GM12878 (cell line): ENCODE measurements at places on chromosomes 16 and 17. TPM values are rescaled to one million over a fixed set of nuclear protein-coding genes. Genes with fewer than 3 reads are reported as not detected.

DNA sequence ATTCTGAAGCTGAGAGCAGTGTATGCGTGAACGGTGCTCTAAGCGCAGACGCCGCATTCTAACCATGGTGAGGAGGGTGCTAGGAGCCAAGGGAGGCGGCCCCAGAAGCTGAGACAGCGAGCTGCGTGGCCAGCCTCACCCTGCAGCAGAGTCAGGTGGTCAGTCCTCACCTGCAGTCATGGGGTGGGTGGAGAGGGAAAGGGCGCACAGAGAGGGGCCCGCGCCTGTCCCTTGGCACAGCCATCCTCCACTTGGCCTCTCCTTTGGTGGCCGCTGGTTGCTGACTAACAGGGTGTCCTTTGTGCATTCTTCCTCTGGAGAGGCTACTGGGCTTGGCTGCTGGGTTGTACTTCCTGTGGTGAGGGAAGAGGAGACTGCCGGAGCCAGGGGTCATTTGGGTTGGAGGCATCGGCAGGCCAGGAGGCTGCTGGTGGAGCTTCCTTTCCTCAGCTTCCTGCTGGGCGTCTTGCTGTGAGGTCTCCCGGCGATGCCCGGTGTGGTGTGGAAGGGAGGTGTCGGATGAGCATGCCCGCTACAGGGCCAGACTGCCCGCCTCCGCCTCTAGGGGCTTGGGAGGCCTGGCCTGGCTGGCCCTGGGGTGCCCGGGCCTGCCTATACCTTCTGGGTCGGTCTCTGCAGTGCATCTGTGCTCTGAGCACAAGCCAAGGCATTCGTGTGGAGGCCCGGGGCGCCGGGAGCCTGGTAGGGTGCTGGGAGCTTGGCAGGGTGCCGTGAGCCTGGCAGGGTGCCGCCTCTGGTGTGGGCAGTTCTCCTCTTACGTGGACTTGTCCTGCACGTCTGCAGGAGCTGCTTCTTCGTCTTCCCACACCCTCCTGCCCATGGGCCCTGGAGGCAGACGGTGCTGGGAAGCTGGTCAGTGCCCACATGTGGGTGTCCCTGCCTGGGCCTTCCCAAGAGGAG, 17.4 kb downstream of the RNF213 start:
- no peak overlapping the region for H3K4me3 ChIP-seq
- no peak overlapping the region for H3K27ac ChIP-seq
- peaks cover 28% of the 10 kb centered on the region for H3K36me3 ChIP-seq
- DNase-seq = no peak
- no peaks in the 10 kb centered on the region for H3K27me3 ChIP-seq

GRCh38 chr17:44354582-44355561, 8.8 kb downstream of the FAM171A2 start:
- H3K27ac ChIP-seq = no peak overlapping the region
- H3K4me1 ChIP-seq = peaks cover 8% of the 10 kb centered on the region
- no peak overlapping the region for H3K4me3 ChIP-seq
- no peak for DNase-seq
- no peaks in the 10 kb centered on the region for H3K27me3 ChIP-seq

DNA sequence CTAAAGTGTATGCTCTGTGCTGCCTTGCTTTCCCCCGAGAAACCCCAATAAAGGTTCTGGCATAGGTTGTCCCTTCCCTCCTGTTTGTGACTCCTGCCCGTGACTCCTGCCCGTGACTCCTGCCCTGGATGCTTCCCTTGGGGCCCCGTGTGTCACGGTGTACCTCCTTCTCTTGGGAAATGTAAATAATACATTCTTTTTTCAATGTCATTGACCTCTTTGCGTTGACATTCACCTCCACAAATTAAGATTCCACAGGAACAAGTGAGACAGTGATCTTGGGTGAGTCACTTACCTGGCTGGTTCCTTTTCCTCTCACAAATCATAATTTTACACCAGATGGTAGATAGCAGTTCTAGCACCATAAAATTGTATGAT, 632 bp downstream of the CCL15 start:
- no peaks in the 10 kb centered on the region for H3K36me3 ChIP-seq
- peaks cover 20% of the 10 kb centered on the region for H3K4me1 ChIP-seq
- no peak for DNase-seq

Gene CRHR1
- total RNA-seq = 0.08 TPM in 1 of 2 replicates, not detected in the other

DNA sequence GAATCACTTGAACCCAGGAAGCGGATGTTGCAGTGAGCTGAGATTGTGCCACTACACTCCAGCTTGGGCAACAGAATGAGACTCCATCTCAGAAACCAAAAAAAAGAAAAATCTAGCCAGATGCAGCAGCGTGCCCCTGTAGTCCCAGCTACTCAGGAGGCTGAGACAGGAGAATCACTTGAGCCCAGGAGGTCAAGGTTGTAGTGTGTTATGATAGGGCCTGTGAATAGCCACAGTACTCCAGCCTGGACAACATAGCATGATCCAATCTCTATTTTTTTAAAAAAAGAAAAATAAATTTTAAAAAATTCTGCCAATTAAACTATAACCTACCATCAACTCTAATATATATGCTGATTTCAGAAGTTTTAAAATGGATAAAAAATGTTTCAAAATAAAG, 15.8 kb downstream of the PHLPP2 start:
- peaks cover 1% of the 10 kb centered on the region; the same call in 1 of the 2 replicates for H3K36me3 ChIP-seq
- no peak for DNase-seq
- H3K4me1 ChIP-seq = peaks cover 7% of the 10 kb centered on the region
- H3K4me3 ChIP-seq = no peak overlapping the region
- no peaks in the 10 kb centered on the region for H3K27me3 ChIP-seq
- H3K27ac ChIP-seq = no peak overlapping the region

DNA sequence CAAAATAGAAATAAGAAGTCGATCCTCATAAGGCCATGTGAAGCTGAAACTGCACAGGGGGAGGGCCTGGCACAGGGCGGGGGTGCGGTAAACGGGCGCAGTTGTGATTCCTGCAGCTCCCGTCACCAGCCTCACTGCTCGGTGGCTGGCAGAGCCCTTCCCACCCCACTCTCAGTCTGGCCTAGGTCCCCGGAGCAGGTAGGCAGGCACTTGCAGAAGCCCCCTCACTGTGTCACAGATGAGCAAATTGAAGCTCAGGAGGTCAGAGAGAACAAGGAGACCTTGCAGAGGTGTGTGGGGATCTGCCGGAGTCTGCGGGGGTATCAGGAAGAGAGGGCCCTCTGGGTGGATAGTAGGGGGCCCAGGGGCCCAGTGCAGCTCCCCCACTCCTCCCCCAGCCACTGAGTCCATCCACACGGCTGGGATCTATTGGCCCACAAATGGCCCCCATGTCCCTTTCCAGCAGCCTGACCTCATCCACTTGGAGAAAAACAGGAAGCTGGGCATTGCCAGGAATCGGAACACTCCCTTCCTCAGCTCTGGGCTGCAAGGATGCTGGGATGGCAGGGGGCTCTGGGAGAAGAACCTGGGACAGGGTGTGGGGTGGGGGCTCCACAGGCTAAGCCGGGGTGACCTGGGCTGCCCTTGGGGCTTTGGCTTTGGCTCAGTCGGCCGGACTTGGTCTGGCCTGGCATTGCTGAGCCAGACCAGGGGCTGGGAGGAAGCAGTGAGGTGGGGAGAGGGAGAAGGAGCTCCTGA, 21.4 kb upstream of the MAP3K14 start:
- no peak for DNase-seq
- no peaks in the 10 kb centered on the region for H3K36me3 ChIP-seq
- H3K27me3 ChIP-seq = no peaks in the 10 kb centered on the region
- no peak overlapping the region for H3K27ac ChIP-seq
- peaks cover 18% of the 10 kb centered on the region for H3K4me1 ChIP-seq

Gene CMC2
- 79.8 and 87.8 TPM in 2 replicates for total RNA-seq

DNA sequence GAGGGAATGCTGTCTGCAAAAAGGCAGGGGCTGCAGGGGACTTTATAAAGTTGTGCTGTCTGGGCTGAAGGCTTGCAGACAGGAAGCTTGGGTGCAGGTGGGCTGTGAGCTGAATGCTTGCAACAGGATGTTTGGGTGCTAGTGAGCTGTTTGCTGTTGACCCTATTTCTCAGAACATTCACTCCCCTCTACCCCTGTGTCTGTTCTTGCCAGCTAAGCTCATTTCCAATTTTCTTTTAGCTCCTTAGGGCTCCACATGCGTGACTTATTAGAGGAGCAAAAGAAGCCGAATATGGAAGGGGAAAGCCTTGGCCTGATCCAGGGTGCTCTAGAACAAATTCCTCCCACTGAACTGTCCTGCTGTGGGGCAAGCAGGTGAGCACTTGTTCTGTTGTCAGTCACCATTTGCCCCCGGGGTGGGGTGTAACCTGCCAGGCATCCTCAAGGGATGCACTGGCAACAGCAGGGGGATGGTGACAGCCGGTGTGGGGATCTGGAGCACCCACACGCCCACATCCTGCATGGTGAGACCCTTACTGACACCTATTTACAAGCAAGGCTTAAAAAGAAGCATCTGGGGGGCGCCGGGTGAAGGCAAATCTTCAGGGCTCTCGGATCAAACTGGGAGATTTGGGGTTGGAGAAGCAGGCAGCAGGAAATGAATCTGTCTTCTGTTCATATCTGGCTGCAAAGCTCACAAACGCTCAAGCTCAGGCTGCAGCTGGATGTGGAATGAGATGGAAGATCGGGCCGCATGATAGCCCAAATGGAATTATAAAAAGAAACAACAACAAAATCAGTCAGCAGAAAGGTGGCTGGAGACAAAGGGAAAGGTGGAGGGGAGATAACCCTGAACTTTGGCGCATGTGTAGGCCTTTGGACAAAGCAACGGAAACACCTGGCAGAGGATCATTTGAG, 21.1 kb upstream of the NUP93 start:
- H3K4me1 ChIP-seq = no peaks in the 10 kb centered on the region
- H3K4me3 ChIP-seq = no peak overlapping the region
- no peak for DNase-seq
- no peaks in the 10 kb centered on the region for H3K27me3 ChIP-seq
- no peak overlapping the region for H3K27ac ChIP-seq

Gene CDH1
- 30.6 and 42.7 TPM in 2 replicates for total RNA-seq

Gene SLC6A4
- total RNA-seq = 7.9 and 8.8 TPM in 2 replicates

- no peaks in the 10 kb centered on the region for H3K36me3 ChIP-seq
- H3K4me1 ChIP-seq = peaks cover 5% of the 10 kb centered on the region; the same call in 1 of the 2 replicates
- DNase-seq = no peak
- H3K27ac ChIP-seq = no peak overlapping the region
- H3K4me3 ChIP-seq = no peak overlapping the region
- no peaks in the 10 kb centered on the region for H3K27me3 ChIP-seq
These were observed 20.5 kb downstream of the METTL9 start for GRCh38 chr16:21619765-21620425.

Gene GNG13
- total RNA-seq = not detected in 2 replicates

- no peaks in the 10 kb centered on the region for H3K27me3 ChIP-seq
- H3K27ac ChIP-seq = no peak overlapping the region
- H3K36me3 ChIP-seq = no peaks in the 10 kb centered on the region
These were observed 86.0 kb downstream of the GP2 start for GRCh38 chr16:20241321-20241720.

- no peaks in the 10 kb centered on the region for H3K36me3 ChIP-seq
- no peak overlapping the region for H3K4me3 ChIP-seq
- no peak overlapping the region for H3K27ac ChIP-seq
- no peak for DNase-seq
These were observed 77.6 kb upstream of the RBL2 start for GRCh38 chr16:53356478-53357207.

Gene SGCA
- 0.51 and 0.56 TPM in 2 replicates for total RNA-seq

GRCh38 chr17:40340880-40341807, 23.4 kb downstream of the GJD3 start:
- no peaks in the 10 kb centered on the region for H3K27me3 ChIP-seq
- H3K4me3 ChIP-seq = peak overlapping the region; percentile 70
- DNase-seq = no peak
- peaks cover 17% of the 10 kb centered on the region for H3K36me3 ChIP-seq

GRCh38 chr17:18968945-18969887, 17.3 kb downstream of the SLC5A10 start:
- DNase-seq = no peak
- H3K36me3 ChIP-seq = peaks cover 5% of the 10 kb centered on the region; the same call in 1 of the 2 replicates
- no peak overlapping the region for H3K4me3 ChIP-seq
- H3K27ac ChIP-seq = no peak overlapping the region
- H3K4me1 ChIP-seq = no peaks in the 10 kb centered on the region; the same call in 1 of the 2 replicates

Gene HOXB6
- 0.13 and 0.24 TPM in 2 replicates for total RNA-seq

- H3K4me1 ChIP-seq = no peaks in the 10 kb centered on the region
- DNase-seq = no peak
- H3K27me3 ChIP-seq = no peaks in the 10 kb centered on the region
- H3K4me3 ChIP-seq = no peak overlapping the region
These were observed 8.3 kb upstream of the RBFOX1 start for GRCh38 chr16:7324321-7324720.

DNA sequence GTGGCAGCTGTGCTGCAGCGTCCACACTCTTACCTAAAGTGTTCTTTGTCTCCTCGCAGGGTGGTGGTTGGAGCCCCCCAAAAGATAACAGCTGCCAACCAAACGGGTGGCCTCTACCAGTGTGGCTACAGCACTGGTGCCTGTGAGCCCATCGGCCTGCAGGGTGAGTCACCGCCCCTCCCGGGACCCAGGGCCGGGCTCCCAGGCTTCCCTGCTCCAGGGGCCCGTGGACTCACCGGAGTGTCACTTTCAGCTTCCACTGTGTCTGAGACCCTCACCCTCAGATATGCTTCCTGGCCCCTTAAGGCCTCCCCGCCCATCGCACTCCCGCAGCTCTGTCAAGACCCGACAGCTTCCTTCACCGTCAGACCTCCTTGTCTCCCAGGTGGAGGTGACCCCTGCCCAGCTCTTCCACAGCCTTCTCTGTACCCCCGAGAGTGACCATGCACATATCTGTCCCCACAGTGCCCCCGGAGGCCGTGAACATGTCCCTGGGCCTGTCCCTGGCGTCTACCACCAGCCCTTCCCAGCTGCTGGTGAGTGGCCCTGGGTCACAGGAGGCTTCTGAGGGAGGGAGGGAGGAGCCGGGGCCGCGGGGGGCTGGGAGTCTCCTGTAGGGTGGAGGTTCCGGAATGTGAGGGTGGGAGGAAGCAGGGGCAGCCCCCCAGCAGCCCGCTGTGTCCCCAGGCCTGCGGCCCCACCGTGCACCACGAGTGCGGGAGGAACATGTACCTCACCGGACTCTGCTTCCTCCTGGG, 1.8 kb downstream of the ITGAX start:
- no peaks in the 10 kb centered on the region for H3K36me3 ChIP-seq
- H3K4me1 ChIP-seq = peaks cover 38% of the 10 kb centered on the region
- no peak overlapping the region for H3K27ac ChIP-seq
- DNase-seq = no peak
- no peak overlapping the region for H3K4me3 ChIP-seq

GRCh38 chr17:35607239-35607847, 20.2 kb downstream of the AP2B1 start:
- no peak overlapping the region for H3K4me3 ChIP-seq
- H3K36me3 ChIP-seq = peaks cover 21% of the 10 kb centered on the region; the same call in 1 of the 2 replicates
- H3K4me1 ChIP-seq = no peaks in the 10 kb centered on the region

GRCh38 chr17:80221351-80222105, 1.3 kb downstream of the SLC26A11 start:
- no peak overlapping the region for H3K27ac ChIP-seq
- H3K4me3 ChIP-seq = no peak overlapping the region
- H3K36me3 ChIP-seq = no peaks in the 10 kb centered on the region
- no peaks in the 10 kb centered on the region for H3K27me3 ChIP-seq

GRCh38 chr17:79183293-79184158, 108.9 kb downstream of the ENGASE start:
- H3K36me3 ChIP-seq = no peaks in the 10 kb centered on the region
- H3K27me3 ChIP-seq = no peaks in the 10 kb centered on the region; the same call in 1 of the 2 replicates
- H3K27ac ChIP-seq = no peak overlapping the region
- no peak for DNase-seq

Gene FBXW10B
- total RNA-seq = not detected in 2 replicates

Gene TP53TG3C
- total RNA-seq = not detected in 2 replicates

Gene CCL11
- not detected in 2 replicates for total RNA-seq
